ENCODE measurements at places on chromosomes 16 and 17.

GRCh38 chr16:17275076-17276009 is 195.4 kb downstream of the XYLT1 start:
- DNase-seq, result no peak

DNA sequence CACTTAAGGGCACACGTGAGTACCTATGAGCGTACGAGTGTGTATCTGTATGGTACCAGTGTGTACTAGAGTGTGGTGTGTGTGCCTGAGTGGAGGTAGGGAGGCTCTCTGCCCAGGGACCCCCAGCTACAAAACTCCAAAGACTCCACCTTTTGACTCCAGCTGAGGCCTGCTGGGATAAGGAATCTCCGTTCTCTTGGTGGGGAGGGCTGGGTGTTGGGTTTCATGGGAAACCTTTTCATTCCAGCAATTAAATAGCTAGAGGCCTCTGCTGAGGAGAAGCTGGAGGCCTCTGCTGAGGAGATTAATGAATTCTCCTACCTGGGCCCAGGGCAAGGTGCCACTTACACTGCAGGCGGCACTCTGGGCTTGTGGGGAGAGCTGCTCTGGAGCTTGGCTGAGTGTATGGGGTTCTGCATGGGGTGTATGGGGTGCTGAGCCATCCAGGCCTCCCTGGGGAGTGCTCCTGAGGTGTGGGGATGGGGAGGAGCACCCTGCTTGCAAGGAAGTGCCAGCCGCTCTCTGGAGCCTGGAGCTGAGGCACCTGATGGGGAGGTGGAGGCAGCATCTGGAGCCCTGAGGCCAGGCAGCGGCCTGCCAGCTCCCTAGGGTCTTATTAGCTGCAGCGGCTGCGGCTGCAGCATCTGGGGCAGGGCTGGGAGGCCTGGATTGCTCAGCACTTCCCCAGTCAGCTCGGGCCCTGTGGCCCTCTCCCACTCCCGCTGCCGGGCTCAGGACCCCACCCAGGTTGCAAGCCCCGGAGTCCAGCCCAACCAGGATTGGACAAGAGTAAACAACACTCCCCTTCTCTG is 4.6 kb downstream of the ANKRD13B start:
- DNase-seq, result no peak

GRCh38 chr17:17691468-17692263 is 10.4 kb downstream of the RAI1 start:
- DNase-seq, result no peak

GRCh38 chr16:56048425-56049105 is 142.7 kb upstream of the GNAO1 start:
- no peak for DNase-seq

DNA sequence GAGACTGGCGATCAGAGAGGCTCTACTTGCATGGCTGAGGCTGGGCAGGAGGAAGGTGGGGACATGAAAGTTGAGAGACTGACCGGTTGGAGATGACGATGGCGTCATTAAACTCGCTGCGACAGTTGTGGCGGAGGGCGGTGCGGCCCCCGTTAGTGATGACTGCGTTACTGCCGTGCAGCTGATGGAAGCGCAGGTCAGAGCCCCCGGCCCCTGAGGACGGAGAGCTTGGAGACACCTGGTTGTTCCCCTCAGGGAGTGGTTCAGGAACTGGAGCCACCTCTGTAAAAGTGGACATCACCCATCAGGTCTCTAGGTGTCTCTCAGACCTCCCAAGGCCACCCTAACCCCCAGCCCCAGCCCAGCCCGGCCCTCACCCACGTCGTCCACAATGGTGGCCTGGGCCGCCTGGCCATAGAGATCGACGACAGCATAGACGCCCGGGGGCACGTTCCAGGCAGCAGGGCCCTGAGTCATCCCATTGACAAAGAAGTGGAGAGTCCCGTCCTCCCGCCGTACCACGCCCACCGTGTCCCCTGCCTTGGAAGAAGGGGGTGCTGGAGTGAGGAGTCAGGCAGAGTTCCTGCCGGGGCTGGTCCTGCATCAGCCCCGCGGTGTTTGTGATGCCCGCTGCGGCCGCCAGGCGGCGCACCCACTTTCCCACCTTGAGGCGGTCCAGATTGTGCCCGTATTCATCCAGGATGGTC is 5.3 kb downstream of the NEURL4 start:
- DNase-seq, result no peak

DNA sequence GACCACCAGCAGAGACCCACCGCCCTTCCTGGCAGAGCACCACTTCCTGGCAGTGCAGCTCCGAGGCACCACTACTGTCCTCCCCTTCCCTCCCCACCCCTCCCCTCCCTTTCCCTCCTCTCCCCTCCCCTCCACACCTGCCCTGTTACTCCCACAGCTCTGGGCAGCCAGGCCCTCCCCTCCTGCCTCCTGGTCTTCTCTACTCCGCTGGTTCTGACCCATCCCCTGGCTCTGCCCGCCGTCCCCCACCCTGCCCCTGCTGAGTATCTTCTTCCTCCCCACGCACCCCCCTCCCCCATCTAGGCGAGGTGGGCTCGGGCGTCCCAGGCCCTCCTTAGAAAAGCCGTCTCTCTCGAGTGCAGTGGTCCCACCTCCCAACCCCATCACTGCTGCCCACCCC is 77.7 kb downstream of the AMFR start:
- no peak for DNase-seq

GRCh38 chr17:15012351-15012980 is 252.7 kb downstream of the PMP22 start:
- no peak for DNase-seq

DNA sequence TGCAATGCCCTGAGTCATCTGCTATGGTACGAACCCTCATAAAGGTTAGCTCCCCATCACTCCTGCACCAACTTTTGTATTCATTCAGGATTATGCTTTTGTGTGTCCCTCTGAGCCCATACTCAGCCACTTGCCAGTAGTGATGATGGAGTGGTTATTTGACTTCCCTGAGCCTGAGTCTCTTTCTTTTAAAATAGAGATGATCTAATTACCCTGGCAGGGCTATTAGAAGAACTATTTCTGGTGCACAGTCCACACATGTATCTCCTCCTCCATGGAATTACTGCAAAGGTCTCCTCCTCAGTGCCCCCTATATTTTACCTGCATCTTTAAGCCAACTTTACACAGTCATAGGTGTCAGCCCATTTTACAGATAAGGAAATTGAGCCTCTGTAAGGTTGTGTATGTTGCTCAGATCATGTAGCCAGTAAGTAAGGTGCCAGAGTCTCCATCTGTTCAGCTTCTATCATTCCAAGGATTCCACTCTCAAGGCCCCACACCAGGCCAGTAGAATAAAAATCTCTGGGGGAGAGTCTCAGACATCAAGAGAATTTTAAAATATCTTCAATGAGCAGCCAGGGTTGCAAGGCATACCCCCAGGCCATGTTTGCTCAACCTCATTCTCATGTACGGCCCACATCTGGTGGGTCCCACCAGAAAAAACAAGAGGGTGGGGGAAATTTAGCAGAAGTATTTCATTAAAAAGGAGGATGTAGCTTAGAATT is 333.7 kb upstream of the HSBP1 start:
- DNase-seq, result no peak

DNA sequence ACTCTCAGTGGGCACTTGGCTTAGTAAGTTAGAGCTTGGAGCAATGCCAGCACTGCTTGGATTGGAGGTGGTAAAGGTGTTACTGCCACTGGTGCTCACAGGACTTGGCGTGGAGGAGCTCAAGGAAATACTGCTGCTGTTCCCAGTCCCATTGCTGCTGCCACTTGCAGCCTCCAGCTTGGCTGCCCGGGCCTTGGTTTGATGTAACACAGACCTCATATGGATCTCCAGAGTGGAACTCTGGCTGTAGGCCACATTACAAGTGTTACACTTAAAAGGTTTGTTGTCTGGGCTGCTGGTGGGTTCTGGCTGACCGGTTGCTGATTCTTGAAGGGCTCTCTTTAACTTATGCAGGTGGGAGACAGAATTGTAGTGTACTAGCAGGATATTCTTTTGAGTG is 250.3 kb downstream of the ZFHX3 start:
- no peak for DNase-seq

DNA sequence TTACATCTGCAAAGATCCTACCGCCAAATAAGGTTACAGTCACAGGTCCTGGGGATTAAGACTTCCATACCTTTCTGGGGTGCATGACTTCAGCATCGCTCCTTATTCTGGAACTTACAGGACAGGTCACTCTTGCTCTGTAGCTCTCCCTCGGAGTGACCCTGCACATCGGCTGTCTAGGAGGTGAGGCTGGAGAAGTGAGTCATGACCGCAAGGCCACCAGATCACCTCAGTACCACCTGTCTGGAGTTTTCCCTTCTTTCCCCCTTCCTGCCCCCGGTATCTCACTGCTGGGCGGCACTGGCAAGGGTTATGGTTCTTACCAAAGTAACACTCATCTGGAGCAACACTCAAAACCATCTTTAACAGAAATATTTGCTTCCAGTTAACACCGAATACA is 374.8 kb downstream of the SLC39A11 start:
- no peak for DNase-seq

- DNase-seq, result no peak
Measured at GRCh38 chr16:86033016-86033474, 134.1 kb downstream of the IRF8 start.

- no peak for DNase-seq
Measured at GRCh38 chr16:54031107-54031760, 255.4 kb downstream of the IRX3 start.

DNA sequence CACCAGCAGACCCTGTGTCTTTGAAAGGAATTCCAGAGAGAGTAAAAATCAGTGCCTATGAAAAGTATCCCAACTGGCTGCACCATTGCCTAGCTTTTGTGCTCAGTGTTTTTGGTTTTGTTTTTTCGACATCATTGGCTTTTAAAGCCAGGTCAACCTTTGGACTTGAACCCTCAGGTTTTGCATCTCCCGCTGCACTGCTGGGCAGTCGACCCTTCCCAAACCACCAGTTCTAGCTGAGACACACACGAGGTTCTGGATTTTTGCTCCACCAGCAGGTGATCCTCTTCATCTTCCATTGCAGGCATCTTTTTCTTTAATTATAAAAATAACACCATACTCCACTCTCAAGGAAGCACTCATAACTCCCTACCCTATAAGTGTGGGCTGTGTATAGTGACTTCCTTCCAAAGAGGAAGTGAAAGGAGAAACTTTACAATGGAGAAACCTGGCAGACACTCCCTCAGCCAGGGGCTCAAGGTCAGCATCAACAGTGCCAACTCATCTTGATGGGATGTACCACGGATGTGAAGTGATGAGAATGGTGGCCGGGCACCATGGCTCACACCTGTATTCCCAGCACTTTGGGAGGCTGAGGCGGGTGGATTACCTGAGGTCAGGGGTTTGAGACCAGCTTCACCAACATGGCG is 57.8 kb downstream of the BMERB1 start:
- no peak for DNase-seq

DNA sequence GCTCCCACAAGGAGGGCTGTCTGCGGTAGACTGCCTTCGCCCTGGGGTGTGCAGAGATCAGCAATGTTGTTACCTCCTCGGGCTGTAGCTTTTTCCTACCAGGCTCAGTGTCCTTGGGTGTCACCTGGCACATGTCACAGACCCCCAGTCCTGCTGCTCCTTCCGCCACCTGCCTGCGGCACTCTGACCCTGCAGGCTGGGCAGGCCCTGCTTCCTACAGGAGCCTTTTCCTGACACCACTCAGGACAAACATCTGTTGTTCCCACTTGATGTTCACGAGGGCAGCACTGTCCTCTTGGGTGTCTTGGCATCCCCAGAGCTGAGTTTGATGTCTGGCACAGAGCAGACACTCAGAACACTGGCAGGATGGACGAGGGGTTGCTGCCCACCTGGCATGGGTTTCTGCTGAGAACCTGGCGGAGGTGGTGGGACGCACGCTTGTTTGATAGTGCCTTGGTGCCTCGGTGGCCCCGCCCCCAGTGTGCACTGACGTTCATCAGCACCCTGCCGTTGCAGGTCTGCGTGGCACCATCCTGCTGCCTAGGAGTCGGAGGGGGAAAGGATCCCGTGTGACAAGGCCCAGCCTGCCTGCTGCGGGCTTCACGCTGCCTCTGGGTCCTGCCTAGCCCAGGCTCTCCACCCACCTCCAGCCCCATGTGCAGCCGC is 26.7 kb upstream of the NUDT16L1 start:
- no peak for DNase-seq

- DNase-seq, result no peak
Measured at GRCh38 chr16:13984794-13985193, 64.8 kb downstream of the ERCC4 start.

DNA sequence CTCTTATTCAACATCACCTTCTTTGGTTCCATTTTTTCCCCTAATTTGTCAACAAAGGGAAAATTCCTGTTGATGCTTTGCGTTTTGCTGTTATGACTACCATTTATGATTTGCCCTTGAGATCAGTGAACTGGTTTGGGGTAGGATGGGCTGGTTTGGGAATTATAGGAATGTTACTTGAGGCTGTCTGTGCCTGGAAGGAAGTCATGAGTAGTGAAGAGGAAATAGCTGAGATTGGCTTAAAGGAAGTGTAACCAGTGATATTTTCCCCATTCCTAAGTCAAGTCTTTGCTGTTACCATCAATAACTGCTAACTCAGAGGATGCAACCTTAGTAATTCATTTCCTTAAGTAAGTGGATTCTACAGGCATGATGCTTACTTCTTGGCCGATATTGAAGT is 179.2 kb downstream of the MAP2K6 start:
- DNase-seq, result no peak

- DNase-seq, result no peak
Measured at GRCh38 chr17:17467720-17468119, 9.1 kb upstream of the MED9 start.

GRCh38 chr17:4477255-4477791 is 21.4 kb upstream of the SPNS2 start:
- DNase-seq, result no peak

GRCh38 chr17:56326001-56326359 is 172.7 kb downstream of the ANKFN1 start:
- DNase-seq, result no peak

DNA sequence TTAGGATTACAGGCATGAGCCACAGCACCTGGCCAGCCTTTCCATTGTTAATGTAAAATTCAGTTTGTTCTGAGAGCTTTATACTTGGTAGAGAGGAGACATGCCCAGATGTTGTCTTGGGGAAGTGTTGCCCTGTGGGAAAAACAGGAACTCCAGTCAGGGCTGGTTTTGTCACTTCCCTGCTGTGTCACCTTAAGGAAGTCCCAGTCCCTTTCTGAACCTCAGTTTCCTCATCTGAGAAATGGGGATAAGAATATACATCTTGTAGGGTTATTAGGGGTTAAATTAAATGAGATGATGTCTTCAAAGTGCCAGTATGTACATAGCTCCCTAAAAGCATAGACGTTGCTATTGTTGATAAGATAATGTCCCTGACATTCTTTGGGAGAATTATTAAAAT is 25.3 kb downstream of the CLEC16A start:
- DNase-seq, result no peak

DNA sequence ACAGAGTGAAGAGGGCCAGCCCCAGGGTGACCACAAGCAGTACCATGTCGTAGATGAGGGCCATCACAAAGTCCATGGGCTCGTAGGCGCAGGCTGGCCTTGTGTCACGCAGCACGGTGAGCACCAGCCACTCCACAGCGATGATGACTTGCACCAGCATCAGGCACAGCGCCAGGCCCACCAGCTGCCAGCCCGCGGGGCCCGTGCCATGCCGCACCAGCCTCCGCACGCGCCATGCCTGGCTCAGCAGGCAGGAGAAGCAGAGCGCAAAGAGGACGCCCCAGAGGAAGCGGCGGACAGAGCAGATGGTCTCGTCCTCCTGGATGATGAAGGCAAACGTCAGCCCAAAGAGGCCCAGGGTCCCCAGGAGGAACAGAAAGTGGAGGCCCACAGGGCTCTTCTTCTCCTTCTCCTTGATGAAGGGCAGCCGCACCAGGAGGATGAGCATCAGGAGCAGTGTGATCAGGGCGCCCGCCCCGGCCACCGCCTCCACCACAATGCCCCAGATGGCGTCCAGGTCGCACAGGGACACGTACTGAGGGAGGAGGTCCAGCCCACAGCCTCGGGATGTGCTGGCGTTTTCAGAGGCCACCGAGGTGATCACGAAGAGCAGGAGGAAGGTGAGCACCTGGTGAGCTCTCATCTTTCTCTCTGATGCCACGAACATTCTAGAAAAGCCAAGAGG is 12.3 kb downstream of the GPRC5B start:
- peak; percentile 74 for DNase-seq

Data from nucleus accumbens (tissue), 56 donors.